Frontal cortex (tissue), 4 donors: ENCODE measurements at places on chromosomes 11 and 22. TPM values are rescaled to one million over a fixed set of nuclear protein-coding genes. Genes with fewer than 3 reads are reported as not detected.
A peak's percentile ranks its signal among the peaks of the same experiment; 100 is the strongest.

Gene MMP3
- total RNA-seq, result not detected

DNA sequence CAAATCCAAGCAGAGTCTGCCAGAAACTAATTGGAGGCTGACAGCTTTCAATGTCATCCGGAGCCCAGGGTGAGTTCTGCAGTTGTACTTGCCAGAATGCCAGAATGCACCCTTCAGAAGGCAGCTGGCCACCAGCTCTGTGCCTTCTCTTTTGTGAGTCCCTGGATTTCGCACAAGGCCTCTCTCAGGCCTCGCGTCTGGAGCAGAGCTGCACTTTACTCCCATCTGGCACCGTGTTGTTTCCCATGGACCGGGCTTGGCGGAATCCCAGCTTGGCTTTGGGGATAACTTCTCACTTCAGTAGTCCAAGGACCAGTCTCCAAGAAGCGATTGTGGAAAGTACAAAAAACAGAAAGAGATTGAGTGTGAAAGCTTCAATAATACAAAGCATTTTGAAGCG, 451.3 kb upstream of the KIRREL3 start:
- DNase-seq, result peak; percentile 10

GRCh38 chr11:80487952-80488351, 1047.1 kb upstream of the TENM4 start:
- no peak for DNase-seq

GRCh38 chr11:79168530-79169110, 272.2 kb downstream of the TENM4 start:
- DNase-seq, result no peak

GRCh38 chr22:25403284-25403810, 161.1 kb upstream of the GRK3 start:
- DNase-seq, result no peak
